ENCODE measurements at places on chromosomes 12 and 14.

- no peak for DNase-seq
These were observed 71.7 kb downstream of the IPO8 start for GRCh38 chr12:30624009-30624408.

DNA sequence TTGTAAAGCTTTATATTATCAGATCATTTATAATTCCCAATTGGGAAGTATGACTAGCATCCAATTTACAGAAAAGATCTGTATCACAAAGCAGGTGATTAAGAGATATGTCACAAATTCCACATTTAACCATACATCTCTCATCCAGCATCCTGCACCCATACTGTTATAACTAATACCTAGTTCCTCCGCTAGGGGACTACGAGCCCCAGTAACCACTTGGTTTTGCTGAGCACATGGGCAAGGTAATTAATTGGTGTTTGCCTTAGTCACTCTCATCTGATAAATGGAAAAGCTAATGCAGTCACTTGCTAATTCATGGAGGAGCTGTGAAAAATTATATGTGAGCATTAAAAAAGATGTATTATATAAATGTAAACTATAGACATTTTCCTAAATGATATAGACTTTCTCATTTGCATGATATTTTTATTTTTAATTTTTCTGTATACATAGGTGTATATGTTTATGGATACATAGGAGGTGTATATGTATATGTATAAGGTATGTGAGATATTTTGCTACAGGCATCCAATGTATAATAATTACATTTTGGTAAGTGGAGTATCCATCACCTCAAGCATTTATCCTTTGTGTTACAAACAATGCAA is 1031.8 kb downstream of the GALC start:
- DNase-seq = no peak

DNA sequence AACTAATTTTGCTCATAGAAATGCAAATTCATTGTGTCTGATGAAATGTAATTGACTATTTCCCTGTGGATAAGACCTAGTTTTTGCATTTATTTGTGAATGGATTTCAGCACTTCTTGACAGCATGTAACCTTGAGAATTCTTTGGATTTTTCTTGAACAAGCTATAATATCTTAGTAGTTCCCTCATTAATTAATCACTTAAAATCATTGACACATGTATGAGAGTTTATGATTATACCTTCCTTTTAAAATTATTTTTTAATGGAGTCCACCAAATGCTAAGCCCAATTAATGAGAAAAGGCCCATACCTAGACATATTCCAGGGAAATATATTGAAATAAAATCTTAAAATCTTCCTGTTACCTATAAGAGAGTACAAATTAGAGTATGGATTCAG is 16.8 kb downstream of the GLIPR1L2 start:
- DNase-seq = no peak

DNA sequence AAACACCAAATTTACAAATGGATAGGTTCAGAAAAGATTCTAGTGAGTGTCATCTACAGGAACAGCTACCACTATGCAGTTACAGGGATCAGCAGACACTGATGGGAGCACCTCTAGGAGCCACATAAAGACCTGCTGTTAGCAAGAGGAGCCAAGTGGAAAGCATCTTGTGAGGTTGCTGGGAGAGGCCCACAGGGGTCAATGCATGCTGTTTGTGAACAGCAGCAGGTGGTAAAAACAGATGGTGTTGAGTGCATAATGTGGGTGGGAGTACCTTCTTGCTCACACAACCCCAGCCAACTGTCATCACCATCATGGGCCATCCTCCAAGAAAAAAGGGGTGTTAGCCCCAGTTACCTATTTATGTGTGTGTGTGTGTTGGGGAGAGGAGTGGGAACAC is 215.2 kb upstream of the SSTR1 start:
- DNase-seq = no peak

DNA sequence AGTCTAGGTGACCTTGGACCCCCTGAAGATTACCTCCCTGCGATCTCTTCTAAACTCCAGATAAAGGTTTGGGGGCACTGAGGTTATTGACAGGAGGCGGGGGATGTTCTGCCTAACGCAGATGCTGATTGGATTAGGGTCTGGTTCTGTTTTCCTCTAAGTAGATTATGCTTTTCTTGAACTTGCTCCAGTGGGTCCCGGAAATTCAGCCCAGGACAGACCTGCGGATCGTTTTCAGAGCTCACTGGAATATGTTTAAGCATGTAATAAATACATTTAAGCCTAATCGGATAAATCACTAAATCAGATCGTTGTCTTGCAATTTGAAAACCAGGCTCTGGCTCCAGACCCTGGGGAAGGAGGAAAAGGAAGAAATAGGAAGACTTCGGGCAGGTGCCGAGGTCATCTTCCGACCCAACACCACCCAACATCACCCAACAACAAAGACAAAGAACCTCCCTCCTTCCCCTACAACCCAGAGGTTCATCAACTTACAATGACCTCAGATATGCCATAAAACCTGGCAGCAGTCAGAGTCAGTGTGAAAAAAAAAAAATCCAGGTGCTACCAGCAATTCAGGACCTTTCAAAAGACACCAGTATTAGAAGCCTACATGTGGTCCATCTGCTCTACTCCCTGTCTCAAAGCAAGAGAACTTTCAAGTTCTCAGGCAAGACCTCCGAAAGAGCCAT is 148.4 kb downstream of the KSR2 start:
- no peak for DNase-seq

- DNase-seq = no peak
These were observed 40.3 kb downstream of the SUSD6 start for GRCh38 chr14:69651664-69652063.

DNA sequence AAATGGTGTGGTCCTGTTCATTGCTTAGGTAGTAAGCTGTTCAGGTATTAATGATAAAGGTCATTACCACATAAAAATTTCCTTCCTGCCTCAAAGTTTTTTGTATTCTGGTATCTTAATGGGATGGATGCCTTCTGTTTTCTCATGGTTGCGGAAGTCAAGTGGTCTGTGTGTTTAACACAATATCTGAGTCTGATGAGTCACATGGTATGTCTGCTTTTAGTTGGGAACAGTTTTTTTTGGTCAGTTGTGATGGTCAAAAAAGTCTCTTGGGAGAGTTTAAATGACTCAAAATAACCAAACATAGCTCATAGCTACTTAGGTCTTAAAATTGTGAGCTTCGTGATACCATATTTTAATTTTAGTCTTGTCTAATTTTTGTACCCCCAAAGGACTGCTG is 40.7 kb downstream of the STK38L start:
- no peak for DNase-seq

DNA sequence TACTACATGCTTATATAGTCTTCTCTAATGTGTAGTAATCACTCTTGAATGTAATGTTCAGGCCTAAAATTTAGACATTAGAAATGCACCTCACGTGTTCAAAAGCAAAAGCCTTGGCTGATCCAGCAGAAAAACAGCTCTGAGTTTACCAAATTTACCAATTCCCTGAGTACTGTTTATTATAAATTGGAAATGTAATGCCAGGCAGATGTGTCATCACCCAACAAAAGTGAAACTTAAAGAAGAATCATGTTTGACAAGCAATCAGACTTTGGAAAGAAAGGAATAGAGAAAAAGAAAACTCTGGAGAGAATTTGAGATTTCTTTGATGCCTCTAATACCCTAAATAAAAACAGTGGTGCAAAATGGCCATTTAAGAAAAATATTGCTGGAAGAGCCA is 26.5 kb upstream of the STRAP start:
- DNase-seq = no peak

DNA sequence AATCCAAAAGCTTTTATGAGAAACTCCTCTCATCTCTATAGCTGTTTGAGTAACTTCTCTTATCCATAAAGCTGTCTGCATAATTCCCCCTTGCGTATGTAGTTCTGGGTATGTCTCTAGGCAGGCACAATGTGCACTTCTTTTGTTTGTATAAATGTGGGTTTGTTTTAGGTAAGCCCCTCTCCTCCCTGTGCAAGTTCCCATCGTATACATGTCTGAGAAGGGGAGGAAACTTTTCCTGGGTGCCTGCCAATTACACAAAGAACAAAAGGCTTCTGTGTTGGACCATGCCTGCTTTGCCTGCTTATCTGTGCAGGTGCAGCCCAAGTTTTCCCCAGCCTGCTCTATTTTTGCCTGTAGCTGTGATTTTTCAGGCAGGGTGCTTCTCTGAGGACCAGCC is 96.7 kb downstream of the CCER1 start:
- no peak for DNase-seq

DNA sequence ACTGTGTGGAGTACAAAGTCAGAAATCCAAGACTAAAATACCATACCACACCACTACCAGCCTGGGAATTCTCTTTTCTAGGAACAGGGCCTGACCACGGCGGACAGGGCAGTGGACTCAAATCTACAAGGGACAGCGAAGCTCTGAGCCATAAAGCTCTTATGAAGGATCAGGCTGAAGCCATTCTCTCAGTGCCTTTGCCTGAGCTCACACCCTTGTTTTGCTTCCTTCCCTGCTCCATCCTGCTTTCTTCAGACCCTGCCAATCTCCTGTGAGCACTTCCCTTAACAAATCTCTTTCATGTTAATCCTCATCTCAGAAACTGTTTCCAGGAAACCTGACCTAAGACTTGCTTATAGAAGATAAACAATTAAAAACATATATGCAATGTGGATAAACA is 398.5 kb downstream of the MDGA2 start:
- no peak for DNase-seq

DNA sequence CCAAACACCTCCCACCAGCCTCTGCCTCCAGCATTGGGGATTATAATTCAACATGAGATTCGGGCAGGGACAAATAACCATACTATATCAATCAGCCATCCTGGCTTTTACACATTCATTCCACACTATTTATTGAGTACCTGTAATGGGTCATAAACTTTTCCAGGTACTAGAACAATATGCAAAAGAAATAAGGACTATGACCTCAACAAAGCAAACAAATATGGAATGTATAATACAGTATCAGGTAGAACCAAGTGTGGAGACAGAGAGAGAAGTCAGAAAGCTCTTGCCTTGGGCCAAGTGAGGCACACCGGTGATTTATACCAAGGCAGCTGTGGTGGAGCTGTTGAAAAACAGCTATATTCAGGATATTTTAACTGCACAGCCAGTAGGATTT is 116.3 kb downstream of the TSPAN8 start:
- DNase-seq = no peak
